ENCODE measurements at places on chromosomes 7 and 10.

GRCh38 chr10:3265088-3265487 lies 92.5 kb upstream of the PITRM1 start:
- DNase-seq: no peak

GRCh38 chr10:86954681-86955500 lies 2.5 kb downstream of the MMRN2 start:
- no peak for DNase-seq

DNA sequence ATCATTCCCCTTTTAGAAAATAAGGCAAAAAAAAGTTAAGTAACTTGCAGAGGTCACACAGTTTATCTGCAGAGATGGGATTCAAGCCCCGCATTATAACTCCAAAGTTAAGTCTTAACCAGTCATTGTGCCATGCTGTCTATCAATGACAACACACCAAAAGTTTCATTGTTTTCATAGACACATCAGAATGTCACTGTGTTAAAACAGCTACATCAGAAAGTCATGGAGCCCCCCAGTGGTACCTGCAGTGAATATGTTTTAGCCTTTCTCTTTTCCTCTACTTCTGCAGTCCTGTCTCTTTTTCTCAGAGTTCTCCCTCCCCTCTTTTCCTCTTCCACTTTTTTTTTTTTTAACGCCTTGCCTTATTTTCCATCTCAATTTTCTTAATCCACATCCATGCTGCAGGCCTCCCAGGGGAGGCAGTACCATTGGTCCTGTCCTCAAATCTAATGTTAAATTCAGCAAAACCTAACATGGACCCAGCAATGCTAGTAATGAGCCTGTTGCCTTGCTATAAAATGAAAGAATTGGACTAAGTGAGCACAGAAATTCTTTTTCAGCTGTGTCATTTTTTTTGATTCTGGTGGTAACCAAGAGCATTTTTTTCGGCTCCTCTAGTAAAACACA lies 3.8 kb upstream of the NRCAM start:
- DNase-seq: no peak

GRCh38 chr7:77202481-77202976 lies 2.9 kb upstream of the FGL2 start:
- DNase-seq: no peak

- DNase-seq: no peak
Measured at GRCh38 chr7:146175716-146176115, 59.1 kb downstream of the CNTNAP2 start.

DNA sequence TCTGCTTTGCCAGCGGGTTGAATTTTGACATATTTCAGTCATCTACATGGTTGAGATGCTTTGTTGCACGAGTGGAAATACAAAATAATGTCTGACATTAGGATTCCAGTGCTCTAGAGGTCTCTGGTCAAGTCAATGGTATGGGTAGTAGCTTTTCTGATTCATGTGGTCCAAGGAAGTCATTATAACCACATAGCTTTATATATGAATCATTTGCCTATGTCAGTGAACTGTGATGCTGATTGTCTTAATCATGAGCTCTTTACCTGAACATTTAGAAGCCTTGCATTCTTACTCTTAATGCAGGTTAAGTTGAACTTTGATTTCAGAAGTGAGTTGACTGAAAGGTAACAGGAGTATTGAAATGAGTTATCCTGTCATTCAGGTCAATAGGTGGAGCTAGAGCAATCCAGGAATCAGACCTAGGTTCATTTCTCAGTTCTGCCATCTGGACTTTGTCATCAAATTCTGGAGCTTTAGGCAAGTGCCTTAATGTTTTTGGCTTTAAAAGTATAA lies 3.3 kb downstream of the MAPK8 start:
- DNase-seq: no peak

DNA sequence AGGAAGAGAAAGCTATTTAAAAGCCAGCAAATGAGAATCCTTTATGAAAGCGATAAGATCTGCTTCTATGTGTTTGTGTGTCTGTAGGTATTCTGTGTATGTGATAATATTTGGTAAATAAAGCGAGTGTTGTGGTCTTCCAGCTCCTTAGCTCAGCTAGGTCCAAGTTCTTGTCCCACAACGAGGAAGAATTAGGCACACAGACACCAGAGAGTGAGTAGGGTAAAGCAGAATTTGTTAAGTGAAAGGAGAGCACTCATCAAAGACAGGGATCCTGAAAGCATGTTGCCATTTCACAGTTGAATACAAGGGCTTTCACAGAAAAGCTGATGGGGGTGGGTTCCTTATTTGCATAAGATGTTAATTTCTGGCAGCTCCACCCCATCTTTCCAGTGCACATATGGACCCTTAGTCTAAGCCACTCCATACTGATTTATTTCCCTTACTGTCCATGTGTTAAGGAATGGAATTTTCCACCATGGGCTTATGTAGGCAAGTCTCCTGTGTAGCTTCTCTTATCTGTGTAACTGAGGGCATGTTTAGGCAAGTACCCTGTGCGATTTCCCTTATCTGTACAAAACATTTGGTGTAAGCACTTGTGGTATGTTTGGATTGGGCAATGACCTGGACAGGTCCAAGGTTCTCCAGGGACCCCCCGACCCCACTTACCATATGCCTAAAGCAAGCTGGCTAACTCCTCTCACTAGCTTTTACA lies 165.9 kb upstream of the VIPR2 start:
- no peak for DNase-seq
